ENCODE measurements at places on chromosomes 6 and 20.

DNA sequence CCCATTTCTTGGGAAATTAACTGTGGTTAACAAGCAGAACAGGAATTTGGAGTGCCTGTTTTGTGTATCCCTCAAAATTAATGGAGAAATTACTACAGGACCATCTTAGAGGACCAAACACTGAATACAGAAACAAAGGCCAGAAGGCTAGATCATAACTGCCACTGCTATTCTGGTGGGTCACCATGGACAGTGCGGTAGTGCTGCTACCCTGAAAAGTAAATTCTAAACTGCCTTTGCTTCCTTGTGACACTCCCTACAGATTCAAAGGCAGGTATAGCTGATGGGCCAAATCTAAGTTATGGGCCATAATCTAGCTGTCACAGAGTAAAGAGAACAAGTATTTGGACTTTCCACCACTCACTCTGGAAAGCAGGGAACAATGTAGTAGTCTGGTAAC, 575.8 kb upstream of the ADGRB3 start:
- DNase-seq = no peak

DNA sequence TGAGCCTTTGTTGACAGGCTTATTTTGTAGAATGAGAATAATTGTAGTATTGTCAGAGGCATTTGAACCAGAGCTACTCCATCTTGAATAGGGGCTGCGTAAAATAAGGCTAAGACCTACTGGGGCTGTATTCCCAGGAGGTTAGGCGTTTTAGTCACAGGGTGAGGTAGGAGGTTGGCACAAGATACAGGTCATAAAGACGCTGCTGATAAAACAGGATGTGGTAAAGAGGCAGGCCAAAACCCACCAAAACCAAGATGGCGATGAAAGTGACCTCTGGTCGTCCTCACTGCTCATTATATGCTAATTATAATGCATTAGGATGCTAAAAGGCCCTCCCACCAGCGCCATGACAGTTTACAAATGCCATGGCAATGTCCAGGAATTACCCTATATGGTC, 82.7 kb downstream of the PFDN4 start:
- no peak for DNase-seq

- no peak for DNase-seq
Observed at GRCh38 chr6:50087231-50087954, 37.7 kb upstream of the DEFB112 start.

DNA sequence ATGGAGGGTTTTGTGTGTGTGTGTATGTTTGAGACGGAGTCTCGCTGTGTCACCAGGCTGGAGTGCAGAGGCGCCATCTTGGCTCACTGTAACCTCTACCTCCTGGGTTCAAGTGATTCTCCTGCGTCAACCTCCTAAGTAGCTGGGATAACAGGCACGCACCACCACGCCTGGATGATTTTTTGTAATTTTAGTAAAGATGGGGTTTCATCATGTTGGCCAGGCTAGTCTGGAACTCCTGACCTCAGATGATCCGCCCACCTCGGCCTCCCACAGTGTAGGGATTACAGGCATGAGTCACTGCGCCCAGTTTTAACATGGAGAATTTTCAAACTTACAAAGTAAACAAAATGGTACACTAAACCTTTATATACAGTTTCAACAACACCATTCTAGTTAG, 22.8 kb downstream of the AMD1 start:
- DNase-seq = no peak

- no peak for DNase-seq
Observed at GRCh38 chr6:53363341-53364079, 14.8 kb upstream of the ELOVL5 start.

DNA sequence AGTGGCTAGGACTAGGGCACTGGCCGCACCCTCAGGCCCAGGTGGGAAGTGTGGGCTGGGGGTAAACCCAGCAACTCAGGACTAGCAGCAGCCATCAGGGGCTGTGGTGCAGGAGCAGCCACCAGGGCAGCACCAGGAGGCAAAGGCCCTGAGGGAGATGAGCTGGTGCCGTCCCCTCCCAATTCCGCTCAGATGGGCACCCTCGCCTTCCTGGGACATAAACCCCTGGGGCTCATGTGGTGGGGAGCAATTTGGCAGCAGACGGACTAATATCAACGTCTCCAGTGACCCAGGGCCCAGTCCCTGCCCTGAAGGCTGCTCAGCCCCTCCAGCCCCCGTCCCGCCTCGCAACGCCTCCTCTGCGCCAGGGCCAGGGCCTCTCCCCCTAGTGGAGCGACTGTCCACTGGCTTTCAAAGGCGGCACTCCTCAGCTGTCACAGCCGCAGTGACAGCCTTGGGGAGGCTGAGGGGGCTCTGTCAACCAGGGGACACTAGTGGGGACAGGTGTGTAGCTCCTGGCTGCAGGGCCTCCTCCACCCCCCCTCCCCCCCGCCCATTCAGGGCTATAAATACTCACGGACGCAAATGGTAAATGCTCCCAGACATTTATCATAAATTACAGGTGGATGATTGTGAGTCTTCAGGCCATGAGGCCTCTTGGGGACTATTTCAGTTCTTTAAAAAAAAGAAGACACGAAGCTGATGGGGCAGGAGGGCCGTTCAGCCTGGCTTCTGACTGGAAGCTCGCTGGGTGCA, 349.9 kb downstream of the ZFAND3 start:
- DNase-seq = no peak

DNA sequence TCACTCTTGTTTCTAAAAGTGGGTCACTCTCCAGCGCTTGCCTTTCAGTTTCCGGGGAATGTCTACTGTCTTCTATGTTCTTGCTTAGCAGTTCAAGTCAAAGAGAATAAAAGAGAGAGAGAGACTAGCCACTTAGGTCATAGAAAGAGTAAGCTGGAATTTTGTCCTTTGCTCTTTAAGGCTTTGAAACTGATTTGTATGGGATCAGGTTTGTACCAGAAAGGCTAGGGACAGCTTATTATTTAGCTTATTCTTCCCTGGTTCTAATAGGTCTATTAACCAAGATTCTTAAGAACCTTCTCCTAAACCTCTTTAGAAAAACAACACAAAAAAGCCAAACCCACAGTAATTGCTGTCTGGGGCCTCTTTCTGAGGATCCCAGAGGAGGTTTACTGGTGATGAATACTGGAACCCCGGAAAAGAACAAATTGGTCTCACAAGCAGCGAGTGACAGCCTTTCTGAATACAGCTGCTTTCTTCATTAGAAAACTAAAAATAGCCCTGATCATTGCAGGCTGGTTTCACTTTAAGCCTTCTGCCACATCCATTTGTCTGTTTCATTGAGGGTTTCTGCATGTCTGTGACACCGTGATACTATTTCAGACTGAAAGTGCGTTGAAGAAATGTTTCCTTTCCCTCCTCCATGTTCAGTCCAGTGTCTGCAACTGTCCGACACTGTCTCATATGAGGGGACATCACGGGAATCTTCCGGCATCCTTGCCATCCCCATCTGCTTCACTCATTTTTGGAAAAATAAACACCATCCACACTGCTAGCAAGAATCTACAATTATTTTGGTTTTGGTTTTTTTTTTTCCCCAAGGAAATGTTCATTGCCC, 75.1 kb upstream of the ATXN1 start:
- DNase-seq = no peak

DNA sequence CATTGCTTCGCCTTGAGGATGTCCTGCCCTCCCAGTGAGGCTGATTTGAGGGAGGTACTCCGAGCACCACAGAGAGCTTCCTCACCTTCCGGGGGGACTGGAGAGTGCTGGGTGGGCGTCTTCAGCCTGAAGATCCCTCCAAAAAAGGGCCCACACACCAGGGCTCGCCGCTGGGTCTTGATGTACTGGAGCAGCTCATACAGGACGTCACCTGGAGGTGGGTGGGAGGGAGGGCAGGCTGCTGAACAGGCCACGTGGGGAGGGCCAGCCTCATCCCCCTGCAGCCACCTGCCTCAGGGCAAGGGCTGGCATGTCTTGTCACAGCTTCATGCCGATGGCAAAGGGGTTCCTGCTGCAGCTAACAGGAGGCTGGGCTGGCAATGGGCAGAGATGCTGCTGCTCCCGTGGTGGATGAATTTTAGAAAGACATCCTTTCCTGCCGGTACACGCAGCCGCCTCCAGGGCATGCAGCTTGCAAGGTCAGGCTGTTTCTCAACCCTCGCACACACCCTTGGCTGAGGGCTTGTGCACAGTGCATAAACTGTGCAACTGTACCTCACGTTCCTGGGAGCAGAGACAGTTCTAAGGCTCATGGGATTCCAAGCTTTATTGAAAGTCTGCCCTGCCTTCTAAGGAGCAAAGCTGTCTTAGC, 14.0 kb downstream of the ETV7 start:
- DNase-seq = no peak

DNA sequence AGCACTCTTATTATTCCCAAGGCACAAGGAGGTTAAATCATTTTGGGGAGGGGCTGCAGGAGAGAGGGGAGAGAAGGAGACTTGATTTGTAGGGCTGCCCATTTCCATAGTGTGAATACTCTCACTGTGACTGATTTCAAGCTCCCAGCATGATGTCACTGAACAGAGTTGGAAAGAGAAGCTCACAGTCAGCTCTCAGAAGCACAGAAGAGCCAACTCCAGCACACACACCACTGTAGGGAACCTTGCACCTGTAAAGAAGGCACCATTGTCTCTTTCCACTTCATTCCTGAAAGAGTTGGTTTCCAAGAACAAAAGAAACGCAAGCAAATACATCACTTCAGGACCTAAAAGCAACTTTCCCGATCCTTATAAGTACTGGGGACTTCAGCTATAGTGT, 12.7 kb upstream of the STK35 start:
- DNase-seq = no peak

GRCh38 chr6:52550014-52550575, 26.8 kb downstream of the TRAM2 start:
- no peak for DNase-seq

DNA sequence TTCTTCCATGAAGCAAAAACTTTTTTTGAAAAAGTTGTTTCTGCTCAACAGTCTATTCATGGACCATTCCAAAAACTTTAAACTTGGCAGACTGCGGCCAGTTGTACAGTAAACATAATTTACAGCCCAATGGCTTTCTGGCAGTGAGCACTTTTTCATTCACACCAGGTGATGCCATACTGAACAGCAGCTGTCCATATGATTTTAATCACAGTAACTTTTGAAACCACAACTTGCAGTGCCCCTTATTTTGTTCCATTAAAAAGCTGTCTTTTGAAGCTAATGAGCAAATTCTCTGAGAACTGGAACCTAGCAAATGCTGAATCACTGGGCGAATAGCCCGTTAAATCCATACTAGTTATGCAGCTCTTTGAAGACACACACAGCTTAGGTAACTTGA, 576.6 kb downstream of the PTPRT start:
- no peak for DNase-seq

GRCh38 chr6:32815115-32815514, 1.7 kb downstream of the HLA-DOB start:
- DNase-seq = no peak

DNA sequence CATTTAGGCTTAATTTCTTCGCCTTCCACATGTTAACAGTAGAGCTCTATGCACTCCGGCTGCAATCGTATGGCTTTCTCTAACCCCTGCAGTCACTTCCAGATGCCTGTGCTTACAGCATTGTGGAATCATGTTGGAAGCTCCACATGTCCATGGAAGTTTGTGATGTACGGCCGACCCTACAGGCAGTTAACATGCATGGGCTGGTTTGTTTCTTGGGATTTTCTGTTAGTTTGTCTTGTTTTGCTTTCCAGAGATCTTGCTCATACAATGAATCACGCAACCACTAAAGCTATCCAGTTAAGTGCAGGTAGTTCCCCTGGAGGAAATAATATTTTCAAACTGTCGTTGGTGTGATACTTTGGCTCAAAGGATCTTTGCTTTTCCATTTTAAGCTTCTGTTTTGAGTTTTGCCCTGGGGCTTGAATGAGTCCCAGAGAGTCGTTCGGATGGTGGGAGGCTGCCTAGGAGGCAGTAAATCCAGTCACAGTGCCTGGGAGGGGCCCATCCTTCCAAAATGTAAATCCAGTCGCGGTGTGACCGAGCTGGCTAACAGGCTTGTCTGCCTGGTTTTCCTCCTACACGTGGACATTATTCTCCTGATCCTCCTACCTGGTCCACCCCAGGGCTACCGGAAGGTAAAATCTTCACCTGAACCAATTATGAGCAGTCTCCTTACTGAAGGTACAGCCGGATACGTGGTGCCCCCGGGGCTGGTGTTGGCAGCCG, 225.9 kb downstream of the SMOC2 start:
- DNase-seq = no peak

DNA sequence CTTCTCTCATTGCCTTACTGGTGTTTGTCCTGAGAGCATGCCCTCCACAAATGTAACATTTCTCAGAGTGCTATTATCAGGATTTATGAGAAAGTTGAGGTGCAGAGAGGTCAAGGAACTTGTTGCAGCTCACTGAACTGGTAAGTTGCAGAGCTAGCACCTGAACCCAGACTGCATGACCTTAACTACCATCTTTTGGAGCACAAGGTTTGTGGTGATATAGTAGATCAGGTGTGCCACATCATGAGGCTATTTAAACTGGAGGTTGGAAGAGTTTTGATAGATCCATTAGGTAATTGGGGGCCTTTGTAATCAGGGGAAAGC, 112.0 kb upstream of the CITED2 start:
- DNase-seq = no peak

DNA sequence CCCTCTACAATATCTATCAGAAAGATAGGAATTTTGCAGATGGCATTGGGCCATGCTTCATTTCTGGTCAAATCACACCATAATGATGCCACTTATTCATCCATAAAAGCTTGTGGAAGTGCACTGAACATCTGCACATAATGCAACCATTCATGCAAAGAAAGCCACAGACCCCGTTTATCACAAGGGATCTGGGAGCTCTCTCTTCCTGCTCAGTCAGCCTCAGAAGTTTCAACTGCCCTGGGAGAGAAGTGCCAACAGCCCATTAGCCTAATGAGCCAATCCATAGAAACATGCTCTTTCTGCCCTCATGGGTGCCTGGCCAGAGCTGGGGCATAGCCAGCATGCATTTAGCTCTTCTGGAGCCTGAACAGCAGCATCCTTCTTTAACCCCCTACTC, 85.8 kb downstream of the SLC35F1 start:
- DNase-seq = no peak

GRCh38 chr6:156820089-156820798, 43.1 kb downstream of the ARID1B start:
- no peak for DNase-seq

GRCh38 chr20:38445901-38446425, 10.8 kb upstream of the SNHG17 start:
- DNase-seq = no peak

DNA sequence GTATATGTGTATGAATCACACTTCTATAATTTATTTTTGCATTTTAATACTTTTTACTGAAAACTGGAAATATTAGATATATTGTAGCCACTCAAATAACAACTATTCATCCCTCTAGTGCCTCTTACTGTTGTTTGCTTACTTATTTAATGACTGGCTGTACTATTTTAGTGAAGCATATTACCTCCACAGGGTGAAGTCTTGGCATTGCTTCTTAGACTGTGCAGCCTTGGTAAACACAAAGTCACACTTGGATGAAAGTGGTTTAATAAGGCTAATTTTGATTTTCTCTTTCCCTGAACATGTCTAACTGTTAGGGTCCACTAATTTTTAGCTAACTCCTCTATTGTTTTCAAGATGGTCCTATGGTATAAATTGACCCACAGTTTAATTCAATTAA, 1043.2 kb upstream of the ADGRB3 start:
- no peak for DNase-seq

GRCh38 chr6:114714836-114715507, 372.1 kb upstream of the HS3ST5 start:
- no peak for DNase-seq

All from activated CD4-positive, alpha-beta T cell treated with anti-CD3 and anti-CD28 coated beads, Interleukin-2, amount 50 U/mL, for 48 hours (primary cell).